NCI-H345 (cell line): ENCODE measurements at places on chromosomes 5 and 9.

- peak; percentile 6 for DNase-seq
These were observed 1057.0 kb upstream of the DMAC1 start for GRCh38 chr9:8856396-8857067.

- no peak for DNase-seq
These were observed 83.7 kb downstream of the PDE6A start for GRCh38 chr5:149860801-149861322.

DNA sequence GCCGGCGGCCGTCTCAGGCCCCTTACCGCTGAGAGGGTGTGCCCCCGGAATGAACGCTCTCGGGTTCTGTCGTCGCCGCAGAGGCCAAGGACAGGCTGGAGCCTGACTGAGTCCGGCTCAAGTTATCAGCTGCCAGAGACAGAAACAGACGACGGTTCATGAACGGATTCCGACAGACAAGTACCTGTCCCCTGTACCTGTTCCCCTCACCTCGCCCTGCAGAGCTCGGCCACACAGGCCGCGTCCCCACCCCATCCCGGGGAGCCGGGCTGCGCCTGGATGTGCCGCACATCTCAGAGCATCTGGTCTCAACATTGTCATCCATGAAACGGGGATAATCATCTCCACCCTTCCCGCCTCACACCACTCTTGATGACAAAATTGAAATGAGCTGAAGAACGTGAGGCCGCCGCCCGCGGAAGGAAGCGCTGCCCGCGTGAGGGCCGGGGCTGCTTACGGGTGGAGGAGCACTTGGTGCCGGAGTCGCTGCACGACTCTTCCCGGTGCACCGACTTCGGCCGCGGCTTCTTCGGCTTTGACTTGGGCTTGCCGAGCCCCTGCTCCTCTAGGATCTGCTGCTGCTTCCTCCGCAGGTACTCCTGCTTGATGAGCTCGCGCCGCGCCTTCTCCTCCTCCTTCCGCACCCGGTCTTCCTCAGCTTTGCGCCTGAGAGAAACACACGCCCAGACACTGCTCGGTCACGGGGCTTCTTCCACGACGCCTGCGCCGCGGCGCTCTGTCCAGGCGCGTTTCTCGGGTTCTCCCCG, 89.2 kb downstream of the CAMSAP1 start:
- DNase-seq, result no peak

- DNase-seq, result no peak
These were observed 138.2 kb downstream of the TLE4 start for GRCh38 chr9:79709743-79710674.

- DNase-seq, result no peak
These were observed 211.5 kb downstream of the PAPPA start for GRCh38 chr9:116365056-116365471.

- DNase-seq, result no peak
These were observed 105.2 kb upstream of the ITGA1 start for GRCh38 chr5:52682492-52682891.

DNA sequence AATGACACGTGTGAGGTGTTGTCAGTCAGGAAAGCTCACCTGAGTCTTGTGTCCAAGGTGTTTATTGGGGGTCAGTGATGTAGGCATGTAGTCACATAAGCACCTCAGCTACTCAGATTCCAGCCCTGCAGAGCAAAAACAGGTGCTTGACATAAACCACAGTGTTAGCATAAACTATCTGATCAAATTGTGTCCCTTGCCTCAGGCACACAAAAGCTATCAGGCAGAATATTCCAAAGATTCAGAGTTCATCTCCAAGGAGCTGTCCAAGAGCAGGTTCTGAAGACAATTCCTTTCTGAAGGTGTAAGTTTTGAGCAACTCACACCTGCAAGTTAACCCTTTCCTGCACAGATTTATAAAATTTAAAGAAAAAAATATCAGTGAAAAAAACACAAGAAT, 102.2 kb upstream of the ITGA1 start:
- no peak for DNase-seq

DNA sequence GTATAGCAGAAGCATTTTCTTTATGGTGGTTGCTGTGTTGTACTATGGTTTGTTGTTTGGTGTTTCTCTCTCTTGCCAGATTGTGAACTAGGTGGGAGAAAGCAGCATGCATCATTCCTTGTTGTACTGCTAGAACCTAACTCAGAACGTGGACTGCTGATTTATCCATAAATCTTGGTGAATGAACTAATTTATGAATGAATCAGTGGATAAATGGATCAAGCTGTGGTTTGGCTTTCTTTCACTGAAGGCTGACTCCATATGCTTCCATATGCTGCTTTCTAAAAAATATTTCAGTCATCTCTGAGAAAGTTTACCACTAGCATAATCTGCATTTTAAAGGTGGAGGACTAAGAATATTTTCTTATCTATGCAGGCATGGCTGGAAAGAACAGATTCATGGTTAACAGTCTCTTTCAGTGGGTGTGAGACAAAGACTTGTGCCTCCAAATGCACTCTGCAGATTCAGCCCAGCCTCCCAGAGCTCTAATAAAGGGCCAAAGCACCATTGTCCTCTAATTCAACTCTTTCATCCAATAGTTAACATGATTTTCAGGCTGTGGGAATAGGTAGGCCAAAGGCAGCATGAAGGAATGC, 237.7 kb downstream of the SH3GL2 start:
- no peak for DNase-seq

- no peak for DNase-seq
These were observed 18.6 kb downstream of the MED10 start for GRCh38 chr5:6359555-6360322.

GRCh38 chr9:7287986-7288385, 511.6 kb downstream of the DMAC1 start:
- peak; percentile 27 for DNase-seq

DNA sequence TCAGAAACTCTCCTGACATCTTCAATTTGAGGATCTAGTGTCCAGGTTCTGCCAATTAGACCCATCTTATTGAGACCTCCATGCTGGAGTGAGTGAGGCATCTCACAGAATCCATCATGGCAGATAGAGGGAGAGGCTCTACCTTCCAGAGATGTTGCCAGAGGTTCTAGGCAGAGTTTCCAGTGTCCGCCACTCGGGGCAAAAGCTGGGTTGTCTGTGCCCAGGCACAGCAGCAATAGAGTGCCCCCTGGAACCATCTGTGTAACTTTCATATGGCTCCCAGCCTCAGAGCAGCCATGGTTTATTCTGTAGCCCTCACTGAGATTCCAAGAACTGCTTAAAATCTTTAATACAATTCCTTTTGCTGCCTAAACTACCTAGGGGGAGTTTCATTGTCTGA, 16.6 kb upstream of the CCDC112 start:
- DNase-seq, result no peak
